Left ventricle myocardium superior (tissue), 1 donor: ENCODE measurements at places on chromosomes 3 and 15. TPM values are rescaled to one million over a fixed set of nuclear protein-coding genes. Genes with fewer than 3 reads are reported as not detected.

The MYRIP gene
- total RNA-seq, result 0.84 TPM

The GP5 gene
- not detected for total RNA-seq

DNA sequence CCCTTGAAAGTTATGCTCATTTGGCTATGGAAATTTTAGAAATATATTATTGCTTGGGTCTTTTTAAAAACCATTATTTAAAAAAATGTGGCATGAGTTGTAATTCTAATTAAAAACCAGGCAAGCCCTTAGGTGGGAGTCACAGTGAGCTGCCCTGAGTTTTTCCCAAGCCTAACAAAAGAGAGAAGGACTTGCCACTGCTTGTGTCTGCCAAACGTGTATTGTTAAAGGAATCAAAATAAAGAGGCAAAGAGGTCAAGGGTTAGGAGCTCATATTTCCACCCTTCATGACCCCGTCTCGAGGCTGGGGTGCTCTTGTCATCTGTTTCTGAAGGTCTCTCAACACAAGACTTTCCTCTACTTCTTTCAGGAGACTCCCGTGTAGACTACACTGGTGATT lies 321.1 kb downstream of the ZIC1 start:
- no peak for DNase-seq

The NPAP1 gene
- total RNA-seq, result not detected

The SHC4 gene
- 2.4 TPM for total RNA-seq
